Naive thymus-derived CD8-positive, alpha-beta T cell (primary cell): ENCODE measurements at places on chromosomes 3 and 15. TPM values are rescaled to one million over a fixed set of nuclear protein-coding genes. Genes with fewer than 3 reads are reported as not detected.

GRCh38 chr3:21562243-21562642 is 188.8 kb downstream of the ZNF385D start:
- no peaks in the 10 kb centered on the region for H3K27me3 ChIP-seq
- H3K27ac ChIP-seq = no peak overlapping the region

- no peaks in the 10 kb centered on the region for H3K4me1 ChIP-seq
- H3K27ac ChIP-seq = no peak overlapping the region
- H3K36me3 ChIP-seq = no peaks in the 10 kb centered on the region
- DNase-seq = no peak
These were observed 43.5 kb downstream of the AGTR1 start for GRCh38 chr3:148741219-148741618.

PPM1L gene
- 5.9 TPM for total RNA-seq

GRCh38 chr15:50945725-50946124 is 37.2 kb downstream of the AP4E1 start:
- no peak for DNase-seq
- peaks cover 3% of the 10 kb centered on the region for H3K4me1 ChIP-seq
- no peaks in the 10 kb centered on the region for H3K27me3 ChIP-seq
- H3K4me3 ChIP-seq = no peak overlapping the region

GRCh38 chr3:66497985-66498671 is 2.7 kb downstream of the LRIG1 start:
- DNase-seq = no peak
- H3K4me1 ChIP-seq = peaks cover 75% of the 10 kb centered on the region
- H3K36me3 ChIP-seq = no peaks in the 10 kb centered on the region
